ENCODE measurements at places on chromosomes 5 and 9.
A peak's percentile ranks its signal among the peaks of the same experiment; 100 is the strongest.

DNA sequence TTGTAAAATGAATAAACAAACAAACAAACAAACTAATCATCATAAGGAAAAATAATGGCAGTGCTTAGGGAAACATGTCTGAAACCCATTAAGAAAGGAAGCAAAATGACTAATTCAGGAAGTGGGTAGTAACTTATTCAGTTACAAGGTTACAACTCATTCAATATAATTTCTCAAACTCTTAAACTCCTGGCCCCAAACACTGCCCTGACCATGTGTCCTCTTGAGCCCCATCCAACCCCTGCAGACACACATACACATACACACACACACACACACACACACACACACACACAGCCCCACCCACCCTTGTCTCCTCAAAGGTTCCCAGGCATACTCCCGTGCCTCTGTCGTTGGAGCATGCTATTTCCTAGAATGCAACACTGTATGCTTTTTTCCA, 193.9 kb downstream of the SEC61B start:
- no peak for DNase-seq

GRCh38 chr5:143120460-143121134, 282.9 kb downstream of the NR3C1 start:
- DNase-seq = no peak

- DNase-seq = no peak
These were observed 16.1 kb downstream of the PDLIM4 start for GRCh38 chr5:132273631-132274030.

DNA sequence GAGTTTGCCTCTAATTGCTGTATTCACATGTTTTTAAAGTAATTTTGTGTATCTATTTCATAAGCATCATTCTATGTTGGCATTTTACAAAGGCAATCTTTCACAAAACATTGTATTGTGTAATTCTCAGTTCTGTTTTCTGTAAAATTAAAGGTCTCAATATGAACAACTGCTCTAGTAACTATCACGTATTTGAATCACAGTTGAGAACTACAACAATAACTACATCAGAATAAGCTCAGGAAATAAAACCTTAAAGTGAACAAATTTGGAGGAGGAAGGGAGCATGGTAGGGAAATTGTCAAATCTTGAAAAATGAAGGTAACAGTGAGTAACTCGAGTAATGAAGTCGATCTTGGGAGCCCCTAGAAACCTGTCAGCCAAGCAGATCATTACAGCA, 22.5 kb upstream of the CAMK4 start:
- DNase-seq = no peak

DNA sequence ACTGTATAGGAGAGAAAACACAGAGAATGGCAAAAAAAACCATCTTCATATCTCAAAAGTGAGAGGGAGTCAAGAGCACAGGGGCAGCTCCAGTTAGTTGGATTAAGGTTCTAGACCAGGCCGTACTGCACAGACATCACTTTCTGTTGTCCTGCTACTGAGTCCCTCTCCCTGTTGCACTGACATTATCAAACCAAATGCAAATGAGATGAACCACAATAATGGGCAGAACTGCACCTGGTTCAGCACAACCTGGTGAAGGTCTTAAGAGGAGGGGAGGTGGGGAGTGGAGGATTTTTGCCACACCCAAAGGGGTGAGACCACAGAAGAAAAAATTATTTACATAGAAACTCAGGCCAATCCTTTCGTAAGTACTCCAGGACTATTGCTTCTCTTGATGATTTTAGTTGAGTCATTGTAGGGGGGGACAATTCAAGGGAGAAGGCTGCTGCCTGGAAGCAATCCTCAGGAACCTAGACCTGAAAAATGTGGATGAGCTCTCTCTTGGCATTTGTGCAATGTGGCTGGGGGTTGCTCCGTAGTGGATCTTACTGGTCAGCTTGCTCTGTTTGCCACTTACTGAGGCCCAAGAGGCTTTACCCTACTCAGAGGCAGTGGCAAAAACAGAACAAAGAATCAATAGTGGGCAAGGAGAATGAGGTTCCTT, 94.5 kb upstream of the PPP1R2B start:
- no peak for DNase-seq

GRCh38 chr5:64273276-64273675, 107.6 kb downstream of the RNF180 start:
- DNase-seq = no peak

GRCh38 chr5:123807177-123807945, 295.4 kb downstream of the CSNK1G3 start:
- DNase-seq = no peak

- no peak for DNase-seq
These were observed 152.5 kb downstream of the INSYN2B start for GRCh38 chr5:169827769-169828168.

DNA sequence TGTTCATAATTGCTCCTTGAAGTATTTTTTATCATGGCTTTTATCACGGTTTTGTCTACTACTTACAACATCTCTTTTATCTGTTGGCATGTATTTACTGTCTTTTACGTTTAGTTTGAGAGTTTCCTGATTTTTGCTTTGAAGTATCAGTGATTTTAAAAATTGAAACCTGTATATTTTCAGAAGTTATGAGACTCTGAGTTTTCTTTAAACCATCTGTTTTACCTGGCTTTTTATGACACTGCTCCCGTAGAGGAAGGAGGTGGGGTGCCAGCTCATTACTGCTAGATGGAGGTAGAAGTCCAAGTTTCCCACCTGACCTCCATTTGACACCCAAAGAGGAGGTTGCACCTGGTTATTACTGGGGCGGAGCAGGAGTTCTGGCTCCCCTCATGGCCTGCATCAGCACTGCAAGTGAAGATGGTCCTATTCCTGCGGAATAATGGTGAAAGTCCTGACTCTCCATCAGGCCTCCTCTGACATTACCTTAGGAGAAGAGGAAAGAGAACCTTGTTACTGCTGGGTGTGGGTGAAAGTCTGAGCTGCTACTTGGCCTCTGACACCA, 10.0 kb upstream of the ZNF131 start:
- no peak for DNase-seq

DNA sequence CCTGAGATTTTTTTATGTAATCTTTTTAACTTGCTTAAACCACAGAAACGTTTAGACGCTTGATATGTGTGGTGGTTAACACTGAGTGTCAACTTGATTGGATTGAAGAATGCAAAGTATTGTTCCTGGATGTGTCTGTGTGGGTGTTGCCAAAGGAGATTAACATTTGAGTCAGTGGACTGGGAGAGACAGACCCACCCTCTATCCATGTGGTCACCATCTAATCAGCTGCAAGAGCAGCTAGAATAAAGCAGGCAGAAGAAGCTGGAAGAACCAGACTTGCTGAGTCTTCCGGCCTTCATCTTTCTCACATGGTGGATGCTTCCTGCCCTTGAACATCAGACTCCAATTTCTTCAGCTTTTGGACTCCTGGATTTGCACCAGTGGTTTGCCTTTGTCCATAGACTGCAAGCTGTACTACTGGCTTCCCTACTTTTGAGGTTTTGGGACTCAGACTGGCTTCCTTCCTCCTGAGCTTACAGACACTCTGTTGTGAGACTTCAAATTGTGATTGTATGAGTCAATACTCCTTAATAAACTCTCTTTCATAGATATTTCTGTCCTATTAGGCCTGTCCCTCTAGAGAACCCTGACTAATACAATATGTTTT, 816.0 kb upstream of the CDH9 start:
- DNase-seq = no peak

- no peak for DNase-seq
These were observed 11.8 kb upstream of the BTNL9 start for GRCh38 chr5:181028032-181028819.

- DNase-seq = no peak
These were observed 403.6 kb upstream of the IRX2 start for GRCh38 chr5:3155046-3155445.

DNA sequence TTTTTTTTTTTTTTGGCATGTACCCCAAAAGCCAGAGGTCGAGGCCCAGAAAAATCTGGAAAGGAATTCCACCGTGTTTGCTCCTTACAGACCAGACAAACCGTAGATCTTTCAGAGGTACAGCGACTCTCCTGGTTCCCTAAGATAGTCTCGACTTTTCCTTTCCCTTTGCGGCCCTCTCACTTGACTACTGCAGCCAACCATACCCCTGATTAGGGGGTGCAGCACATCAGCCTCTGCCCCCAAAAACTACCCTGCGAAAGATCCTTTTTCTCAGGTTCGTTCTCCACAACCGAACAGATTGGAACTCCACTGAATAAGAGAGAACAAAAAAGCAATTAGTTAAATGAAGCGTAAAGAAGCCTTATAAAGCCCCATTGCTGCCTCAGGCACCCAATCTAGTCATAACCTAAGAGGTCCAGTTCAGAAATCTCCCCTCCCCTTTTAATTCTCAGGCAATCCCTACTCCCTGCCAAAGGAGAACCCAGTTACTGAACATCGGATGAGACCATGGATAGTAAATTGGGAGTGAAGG, 379 bp upstream of the TICAM2 start:
- no peak for DNase-seq

DNA sequence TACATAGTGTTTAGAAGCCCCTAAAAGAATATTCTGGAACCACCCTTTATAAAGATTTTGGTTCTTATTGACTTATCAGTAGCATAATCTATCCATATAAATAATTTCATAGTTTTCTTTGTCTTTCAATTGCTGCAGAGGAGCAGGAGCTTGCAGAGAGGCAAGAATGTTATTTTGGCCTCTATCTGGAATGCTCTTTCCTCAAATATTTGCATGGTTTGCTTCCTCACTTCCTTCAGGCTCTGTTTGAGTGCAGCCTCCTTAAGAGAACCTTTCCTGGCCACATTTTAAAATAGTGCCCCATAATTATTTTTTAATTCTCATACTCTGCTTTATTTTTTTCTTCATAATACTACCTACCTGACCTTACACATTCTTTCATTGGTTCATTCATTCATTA, 1.5 kb downstream of the C5 start:
- no peak for DNase-seq

DNA sequence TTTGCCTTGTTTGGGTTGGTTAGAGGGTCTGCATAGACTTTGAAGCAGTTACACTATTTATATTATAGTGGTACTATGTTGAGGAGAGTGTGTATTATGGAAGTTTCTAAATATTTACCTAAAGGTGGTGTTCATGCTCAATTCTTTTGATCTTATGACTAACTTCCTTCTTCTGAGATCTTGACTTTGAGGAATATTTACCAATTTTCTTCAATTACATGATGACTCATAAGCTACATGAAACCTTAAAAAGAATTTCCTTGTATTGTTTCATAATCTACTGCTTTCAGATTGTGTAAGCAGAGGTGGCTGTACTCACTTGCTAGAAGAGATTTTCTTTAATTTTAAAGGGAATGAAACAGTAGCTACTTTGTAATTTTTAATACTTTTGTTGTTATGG, 276.1 kb downstream of the TAF11L14 start:
- no peak for DNase-seq

DNA sequence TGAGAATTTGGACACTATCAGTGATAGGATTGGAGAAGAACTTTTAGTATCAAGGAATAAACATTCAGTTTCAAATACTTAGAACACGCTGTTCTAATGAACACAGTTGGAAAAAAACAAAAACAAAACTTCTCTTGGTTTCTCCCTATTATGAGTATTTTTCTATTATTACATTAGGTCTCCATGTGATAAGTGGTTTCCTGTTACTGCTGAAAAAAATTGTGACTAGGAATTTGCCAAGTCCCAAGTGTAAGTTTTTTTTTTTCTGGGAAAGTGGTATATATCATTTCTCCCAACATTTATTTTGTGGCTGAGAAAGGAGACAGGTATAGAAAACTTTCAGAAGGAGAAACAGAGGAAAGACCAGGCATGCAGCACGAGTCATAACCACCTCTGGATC, 41.1 kb downstream of the PCSK1 start:
- DNase-seq = no peak

DNA sequence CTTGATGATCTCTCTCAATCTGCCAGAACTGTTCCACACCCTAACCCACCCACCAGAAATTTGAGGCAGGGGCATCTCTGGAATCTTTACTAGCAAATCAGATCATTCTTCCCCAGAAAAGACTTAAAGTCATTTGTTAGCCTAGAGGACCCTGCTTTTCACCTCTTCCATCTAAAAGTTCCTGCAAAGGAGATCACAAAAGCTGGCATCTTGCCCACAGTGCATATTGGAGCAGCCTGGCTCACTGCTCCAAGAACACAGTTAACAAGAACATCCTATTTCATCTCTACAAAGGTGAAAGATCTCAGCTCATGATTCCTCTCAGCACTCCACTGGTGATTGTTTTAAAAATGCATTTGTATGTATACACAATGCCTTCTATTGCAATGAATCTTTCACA, 36.3 kb downstream of the GABRP start:
- no peak for DNase-seq

DNA sequence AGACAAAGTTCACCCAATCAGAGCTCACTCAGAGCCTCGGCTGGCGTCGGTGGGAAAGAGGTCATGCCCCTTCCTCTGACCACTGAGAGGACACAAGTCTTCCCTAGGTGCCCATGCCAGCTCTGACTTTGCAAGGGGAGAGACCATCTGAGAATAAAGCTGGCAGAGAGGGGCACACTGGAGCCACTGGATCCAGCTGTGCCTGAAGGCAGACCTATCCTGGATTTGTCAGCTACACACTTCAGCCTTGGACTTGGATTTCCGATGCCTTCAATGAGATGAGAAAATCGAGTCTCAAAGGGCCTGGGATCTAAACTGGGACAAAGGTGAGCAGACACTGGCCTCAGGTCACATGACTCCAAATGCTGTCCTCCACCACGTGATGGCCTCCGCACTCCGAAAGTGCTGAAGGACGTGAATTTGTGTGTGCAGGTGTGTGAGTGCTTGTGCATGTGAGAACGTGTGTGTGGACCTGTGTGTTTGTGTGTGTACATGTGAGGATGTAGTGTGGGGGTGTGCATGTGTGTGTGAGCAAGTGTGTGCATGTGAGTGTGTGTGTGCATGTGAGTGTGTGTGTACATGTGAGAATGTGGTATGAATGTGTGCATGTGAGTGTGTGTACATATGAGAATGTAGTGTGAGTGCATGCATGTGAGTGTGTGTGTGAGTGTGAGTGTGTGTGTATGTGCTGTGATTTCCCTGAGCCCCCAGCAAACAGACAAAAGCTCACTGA, 37.9 kb downstream of the BARX1 start:
- DNase-seq = no peak

DNA sequence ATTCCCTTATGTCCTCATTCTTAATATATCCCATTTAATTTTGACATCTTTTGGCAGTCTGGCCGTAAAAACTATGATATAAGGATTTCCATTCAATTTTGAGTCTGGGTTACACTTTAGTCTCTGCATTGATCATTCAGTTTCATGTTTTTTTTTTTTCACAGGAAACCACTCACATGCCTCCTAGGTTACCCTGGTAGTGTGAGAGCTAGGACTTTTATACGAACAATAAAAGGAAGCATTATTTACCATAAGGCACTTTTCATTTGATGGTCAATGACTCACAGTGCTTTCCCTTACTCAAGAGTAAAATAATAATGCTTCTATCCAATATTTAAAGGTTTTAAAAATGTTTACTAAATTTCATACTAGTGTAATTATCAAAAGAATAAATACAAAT, 16.4 kb upstream of the DMAC1 start:
- no peak for DNase-seq

DNA sequence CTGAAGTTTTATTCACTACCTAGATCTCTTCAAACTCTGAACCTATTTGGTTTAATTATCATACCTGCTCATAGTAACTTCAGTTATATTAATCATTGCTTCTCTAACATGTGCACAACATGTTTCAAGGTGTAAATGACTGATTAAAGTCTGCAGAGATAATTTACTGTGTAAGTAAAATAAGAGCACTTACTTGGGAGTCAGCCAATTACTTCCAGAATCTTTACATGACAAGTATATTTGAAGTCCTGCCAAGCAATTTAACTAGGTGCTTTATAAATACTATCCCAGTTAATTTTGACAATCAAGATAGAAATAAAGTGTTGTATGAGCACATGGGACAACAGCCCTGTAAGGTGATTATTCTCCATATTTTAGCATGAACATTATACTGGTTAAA, 109.9 kb downstream of the RFX3 start:
- no peak for DNase-seq

GRCh38 chr5:139982157-139982974, 60.7 kb downstream of the NRG2 start:
- DNase-seq = peak; percentile 25

Measured in glomerular endothelial cell (primary cell).